Activated gamma-delta T cell (primary cell): ENCODE measurements at places on chromosomes 16 and 17.
A peak's percentile ranks its signal among the peaks of the same experiment; 100 is the strongest.

DNA sequence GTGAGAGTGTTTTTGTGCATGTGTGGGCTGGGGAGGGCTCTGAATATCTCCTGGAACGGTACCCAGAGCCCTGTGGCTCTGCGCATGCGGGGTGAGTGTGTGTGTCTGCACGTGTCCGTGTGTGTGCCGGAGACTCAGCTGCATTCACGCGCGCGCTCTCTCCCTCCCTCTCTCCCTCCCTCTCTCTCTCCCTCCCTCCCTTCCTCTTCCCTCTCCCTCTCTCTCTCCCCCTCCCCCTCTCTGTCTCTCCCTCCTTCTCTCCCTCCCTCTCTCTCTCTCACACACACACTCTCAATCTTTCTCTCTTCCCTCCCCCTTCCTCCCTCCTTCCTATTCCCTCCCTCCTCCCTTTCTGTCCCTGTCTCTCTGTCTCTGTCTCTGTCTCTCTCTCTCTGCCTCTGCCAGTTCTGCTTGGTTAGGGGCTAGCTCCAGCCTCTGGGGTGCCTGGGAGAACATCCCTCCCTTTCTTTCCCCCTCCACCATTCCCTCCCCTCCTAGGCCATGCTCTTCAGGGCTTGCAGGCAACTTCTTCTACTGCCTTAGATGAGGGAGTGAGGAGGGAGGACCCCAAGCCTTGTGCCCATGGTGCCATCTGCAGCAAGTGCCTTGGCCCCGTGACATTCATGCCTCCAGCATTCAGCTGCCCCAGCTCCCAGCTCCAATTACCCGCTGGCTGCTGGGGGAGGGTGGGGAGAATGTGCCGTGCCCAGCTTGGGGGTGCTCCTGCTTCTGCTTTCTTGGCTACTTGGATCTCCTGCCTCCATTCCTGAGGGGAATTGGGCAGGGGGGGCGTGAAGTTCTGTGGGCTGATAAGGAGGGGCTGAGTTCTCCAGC is 6.4 kb downstream of the THRA start:
- peak; percentile 25 for DNase-seq

- DNase-seq = no peak
Observed at GRCh38 chr17:67578142-67578457, 139.6 kb upstream of the NOL11 start.

DNA sequence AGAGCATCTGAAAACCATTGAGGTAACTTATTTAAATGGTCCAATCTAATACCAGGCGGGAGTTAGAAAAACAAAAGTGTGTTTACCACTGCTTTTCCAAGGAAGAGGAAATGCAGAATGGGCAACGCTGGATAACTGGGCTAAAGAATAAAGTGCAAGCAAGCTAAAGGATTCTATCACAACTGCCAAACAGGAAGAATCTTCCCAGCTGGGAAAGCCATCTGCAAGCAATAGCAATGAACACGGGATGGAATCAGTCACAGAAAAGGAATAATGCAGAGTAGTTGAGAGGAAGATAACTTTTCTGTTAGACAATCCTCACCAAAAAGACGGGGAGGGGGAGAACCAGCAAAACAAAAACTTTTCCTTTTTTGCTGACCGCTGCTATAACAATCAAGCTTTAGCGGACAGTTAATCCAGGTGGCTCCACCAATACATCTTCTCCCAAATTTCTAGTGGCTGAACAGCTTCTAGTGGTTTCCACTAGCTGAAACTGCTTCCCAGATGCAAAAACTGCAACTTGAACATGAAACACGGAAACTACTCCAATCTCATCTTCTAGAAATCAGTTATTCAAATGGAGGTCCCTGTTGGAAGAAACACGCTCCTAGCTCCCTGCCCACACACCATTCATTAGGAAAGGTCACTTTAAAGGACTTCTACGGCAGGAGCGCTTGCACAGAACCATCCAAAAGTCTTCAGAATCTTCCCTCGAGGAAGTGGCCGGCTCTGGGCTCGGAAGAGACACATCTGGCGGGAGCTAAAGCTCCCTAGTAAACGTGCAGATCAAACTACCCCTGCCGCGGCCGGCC is 929 bp downstream of the TMEM11 start:
- no peak for DNase-seq

DNA sequence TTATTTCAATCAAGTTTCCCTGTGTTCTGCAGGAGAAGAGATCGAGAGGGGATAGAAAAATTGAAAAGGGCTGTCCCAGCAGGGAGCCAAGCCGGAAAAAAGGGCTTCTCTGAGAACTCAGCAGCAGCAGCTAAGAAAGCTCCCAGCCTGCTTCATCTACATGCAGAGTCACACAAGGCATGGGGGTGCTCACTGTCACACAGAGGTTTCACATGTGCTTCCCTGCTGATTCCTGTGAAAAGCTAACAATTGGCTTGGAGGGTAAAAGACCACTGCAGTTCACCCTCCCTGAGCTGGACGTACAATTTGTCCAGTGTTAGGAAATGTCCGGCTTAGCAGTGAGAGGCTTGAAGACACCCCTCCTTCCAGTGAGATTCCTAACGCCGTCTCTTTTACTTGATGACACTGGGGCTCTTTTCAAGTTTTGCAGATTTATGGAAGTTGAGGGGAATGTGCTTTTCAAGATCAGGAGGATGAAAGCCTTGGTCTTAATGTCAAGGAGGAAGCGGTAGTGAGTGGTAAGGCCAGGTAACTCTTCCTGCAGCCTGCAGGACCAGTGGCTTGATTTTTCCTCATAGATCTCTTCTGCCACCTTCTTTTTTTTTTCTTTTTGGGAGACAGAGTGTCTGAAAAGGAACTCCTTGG is 85.6 kb downstream of the WNT3 start:
- DNase-seq = no peak

DNA sequence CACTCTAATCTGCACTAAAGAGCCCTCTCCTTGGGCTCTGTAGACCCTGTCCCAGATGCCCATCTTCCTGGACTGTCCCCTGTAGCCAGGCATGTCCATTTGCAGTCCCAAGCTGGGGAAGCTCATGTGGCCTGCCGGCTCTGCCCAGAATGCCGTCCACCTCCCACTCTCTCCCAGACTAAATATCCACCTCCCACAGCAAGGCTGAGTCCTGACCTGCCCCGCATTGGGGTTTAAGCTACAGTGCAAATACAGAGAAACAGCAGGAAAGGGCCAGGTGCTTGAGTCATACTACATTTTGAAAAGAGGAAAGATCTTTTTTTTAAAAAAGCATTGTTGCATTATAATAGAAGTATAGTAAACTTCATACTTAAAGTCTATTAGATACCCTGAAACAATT is 3.0 kb downstream of the ST6GALNAC2 start:
- DNase-seq = no peak

- no peak for DNase-seq
Observed at GRCh38 chr16:6684076-6684673, 648.5 kb upstream of the RBFOX1 start.

- no peak for DNase-seq
Observed at GRCh38 chr16:85125570-85126393, 13.5 kb upstream of the CIBAR2 start.

- DNase-seq = no peak
Observed at GRCh38 chr16:8537691-8538342, 52.5 kb downstream of the TMEM114 start.

DNA sequence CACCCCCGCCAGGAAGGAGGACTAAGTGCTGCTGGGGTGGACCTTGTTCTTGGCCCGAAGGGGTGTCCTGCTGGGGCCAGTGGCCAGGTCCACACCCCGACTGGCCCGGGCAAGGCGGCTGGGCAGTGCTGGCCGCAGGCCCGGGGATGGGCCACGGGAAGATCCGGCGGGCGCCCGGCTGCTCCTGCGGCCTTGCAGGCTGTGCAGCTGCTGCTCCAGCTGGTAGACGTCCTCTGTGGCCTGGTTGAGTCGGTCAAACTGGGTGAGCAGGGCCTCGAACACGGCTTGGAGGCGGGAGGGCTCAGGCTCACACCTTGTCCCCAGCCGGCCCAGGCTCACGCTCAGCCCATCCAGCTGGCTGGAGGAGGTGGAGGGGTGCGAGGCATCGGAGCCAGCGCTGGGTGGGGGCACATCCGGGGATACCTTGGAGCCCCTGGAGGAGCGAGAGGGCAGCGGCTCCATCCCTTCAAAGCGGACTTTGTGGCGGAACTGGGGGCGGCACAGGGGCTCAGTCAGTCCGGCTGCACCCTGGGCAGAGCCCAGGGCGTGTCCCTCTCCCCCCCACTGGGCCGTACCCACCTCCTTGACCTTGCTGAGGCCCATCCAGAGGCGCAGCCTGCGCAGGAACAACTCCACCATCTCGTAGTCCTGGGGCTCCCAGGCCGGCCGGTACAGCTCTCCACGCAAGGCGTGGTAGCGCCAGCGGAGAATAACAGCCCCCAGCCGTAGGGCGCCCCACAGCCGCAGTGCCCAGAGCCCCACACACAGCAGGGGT is 42.1 kb downstream of the TSC2 start:
- no peak for DNase-seq

- DNase-seq = no peak
Observed at GRCh38 chr16:53080345-53081031, 25.7 kb downstream of the CHD9 start.

DNA sequence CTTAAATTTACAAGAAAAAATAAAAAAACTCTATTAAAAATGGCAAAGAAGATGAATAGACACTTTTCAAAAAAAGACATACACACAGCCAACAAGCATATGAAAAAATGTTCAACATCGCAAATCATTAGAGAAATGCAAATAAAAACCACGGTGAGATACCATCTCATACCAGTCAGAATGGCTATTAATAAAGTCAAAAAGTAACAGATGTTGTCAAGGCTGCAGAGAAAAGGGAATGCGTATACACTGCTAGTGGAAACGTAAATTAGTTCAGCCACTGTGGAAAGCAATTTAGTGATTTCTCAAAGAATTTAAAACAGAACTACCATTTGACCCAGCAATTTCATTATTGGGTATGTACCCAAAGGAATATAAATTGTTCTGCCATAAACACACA is 31.4 kb downstream of the CAPNS2 start:
- DNase-seq = no peak

DNA sequence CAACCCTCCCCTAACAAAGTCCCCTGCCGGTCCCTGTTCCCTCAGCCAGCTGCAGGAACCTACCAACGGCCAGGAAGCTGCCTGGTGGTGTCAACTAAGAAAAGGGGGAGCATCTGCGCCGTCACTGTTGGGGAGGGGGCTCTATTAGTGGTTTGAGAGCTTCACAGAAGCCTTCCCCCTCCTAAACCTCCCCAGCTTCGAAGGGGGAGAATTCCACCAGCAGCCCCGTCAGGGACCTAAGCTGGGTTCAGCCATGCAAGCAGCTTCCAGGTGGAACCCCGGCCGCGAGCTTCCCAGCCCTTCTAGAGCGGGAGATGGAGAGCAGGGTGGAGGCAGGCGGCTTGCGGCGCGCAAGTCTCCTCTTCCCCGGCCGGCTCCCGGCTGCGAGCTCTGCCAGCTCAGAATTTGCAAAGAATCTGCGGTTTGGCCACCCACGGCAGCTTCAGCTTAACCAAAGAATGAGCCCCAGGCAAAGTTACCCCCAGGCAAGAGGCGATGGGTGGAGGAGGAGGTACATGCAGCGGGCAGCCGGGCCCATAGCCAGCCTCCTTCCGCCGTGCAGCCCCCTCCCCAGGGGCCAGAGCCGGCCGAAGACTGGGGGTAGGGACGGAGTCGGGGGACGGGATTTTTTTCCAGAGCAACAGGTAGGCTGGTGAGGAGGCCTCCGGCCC is 33.7 kb downstream of the DDX19A start:
- DNase-seq = peak; percentile 24

DNA sequence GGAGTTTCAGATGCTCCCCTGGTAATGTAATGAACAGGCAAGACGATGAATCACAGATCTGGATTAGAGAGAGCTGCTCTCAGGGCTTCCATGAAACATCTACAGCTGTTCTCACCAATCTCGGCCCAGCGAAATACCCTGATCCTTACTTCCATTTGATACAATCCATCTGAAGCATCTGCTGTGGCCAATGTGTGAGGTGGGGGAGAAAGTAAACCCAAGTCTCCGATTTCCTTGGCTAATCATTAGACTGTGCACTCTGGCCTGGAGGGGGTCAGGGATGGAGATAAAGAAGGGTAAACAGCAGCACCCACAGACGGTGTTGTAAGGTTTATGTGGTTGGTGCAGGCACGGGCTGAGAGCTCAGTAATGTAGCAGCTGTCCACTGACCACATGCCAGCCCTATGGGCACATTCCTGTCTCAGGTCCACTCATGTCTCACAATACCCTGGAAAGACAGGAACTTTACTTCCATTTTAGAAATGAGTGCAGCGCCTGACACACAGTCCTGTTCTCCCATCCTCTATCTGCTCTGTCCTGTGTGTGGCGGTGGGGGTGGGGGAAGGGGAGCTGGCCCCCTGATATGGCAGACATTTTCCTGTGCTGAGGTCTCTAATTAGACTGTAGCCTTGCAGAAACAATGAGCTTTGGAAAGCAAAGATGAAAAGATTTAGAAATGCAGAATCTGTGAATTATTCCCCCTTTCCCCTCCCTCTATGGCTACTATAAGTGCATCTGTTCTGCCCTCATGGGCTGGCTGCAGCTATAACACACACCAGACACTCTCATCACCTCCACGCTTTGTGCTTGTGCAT is 48.3 kb upstream of the ERN1 start:
- no peak for DNase-seq

GRCh38 chr17:59374612-59375011 is 43.2 kb downstream of the YPEL2 start:
- no peak for DNase-seq

DNA sequence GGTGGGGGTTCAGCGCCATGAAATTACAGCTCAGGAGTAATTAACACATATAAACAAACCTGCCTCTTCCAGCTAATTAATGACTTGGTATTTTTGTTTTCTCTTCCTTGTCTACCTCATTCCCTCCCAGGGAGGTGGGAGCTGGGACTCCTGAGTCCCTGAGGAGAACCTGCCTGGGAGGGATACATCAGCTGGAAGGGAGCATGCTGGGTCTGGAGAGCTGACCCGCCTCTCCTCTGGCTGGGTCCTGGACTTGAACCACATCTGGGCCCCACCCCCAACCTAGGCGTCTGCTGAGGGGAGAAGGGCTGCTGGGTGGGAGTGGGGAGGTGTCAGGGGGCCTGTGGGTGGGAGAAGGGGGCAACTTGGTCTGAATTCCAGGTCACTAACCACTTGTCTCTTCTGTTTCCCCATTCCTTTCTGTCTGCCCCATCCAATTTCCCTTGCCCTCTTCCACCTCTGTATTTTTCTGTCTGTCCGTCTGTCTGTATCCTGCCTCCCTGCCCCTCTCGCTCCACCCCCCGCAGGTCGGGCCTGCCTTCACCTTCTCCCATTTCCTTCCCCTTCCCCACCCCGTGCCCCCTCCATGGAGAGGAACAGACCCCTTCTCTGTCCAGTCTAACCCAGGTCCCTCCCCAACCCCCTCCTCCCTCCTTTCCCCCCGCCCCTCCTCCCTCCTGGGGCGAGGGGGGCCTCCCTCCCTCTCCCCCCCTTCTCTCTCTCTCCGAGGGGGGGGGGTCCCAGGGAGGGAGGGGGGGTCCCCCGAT is at the start of gene NLGN2:
NLGN2 (plus strand) TSS at position 361 of the 767 bp plus-strand sequence. CDS start 411 bp downstream, outside the sequence.
- no peak for DNase-seq

GRCh38 chr16:67658849-67659674 is 998 bp downstream of the ACD start:
- DNase-seq = no peak
